ENCODE measurements at places on chromosomes 4 and X.

DNA sequence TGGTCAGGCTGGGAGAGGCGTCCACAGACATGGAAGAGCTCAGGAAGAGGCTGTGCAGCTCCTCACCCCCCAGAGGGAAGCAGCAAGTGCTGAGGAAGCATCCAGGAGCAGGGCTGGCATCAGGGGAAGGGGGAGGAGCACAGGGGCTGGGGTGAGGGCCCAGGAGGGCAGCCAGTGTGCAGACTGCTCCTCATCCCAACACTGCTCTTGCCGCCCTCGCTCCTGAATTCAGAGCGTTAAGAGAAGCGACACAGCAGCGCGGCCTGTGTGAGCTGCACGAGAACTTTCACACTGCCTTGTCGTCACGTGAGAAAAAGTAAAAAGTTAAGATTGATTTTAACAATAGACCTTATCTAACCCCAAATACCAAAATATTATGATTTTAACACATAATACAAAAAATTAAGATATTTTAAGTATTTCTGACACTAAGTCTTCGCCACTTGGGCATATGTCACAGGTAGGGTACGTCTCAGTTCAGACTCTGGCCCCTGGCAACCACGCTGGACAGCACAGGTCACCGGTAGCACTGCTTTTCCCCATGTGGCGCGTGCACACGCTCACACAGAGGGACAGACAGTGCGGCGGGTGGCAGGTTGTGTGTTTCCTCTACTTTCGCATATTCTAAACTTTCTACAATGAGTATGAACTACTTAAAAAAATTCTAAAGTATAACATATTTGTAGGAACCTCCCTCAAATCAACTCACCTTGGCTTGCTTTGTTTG lies 19.7 kb downstream of the NOP14 start:
- no peak for DNase-seq

- no peak for DNase-seq
Measured at GRCh38 chr4:182494103-182494502, 250.9 kb downstream of the TENM3 start.

DNA sequence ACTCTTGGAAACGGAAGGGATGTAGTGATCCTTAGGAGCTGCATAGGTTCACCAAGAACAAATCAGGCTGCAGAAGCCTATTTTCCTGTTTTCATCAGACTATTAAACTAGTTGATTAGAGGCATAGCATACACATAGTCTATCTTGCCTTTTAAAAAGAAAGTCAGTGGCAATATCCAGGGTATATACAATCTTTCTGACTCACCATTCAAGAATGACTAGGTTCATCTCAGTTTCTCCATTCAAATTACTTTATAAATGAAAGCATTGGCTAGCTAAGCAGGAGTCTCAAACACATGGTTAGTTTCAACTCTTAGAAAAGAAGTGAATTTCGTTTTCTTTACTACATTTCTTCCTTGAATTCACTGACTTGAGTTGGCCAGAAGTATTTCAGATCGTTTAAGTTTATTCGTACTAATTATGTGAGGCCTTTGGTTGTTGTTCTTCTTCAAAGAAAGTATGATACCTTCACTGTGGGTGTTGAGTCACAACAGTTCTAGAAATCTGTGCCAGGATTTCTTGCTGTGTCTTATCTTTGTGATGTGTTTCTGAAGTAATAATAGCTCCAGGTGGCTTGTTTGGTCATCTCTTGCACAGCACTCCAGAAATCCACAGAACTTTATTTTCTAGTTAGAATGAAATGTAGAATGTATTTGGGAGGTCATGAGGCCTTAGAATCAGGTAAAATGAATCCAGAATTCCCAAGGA lies 88.2 kb downstream of the AWAT2 start:
- no peak for DNase-seq

GRCh38 chrX:123731987-123732669 lies 724 bp downstream of the THOC2 start:
- DNase-seq, result peak; percentile 6

- DNase-seq, result peak; percentile 22
Measured at GRCh38 chrX:149829751-149830191, 48.0 kb downstream of the MAGEA9 start.
